ENCODE measurements at places on chromosomes 11 and 22. TPM values are rescaled to one million over a fixed set of nuclear protein-coding genes. Genes with fewer than 3 reads are reported as not detected.

- DNase-seq: no peak
Observed at GRCh38 chr22:19097518-19097917, 24.7 kb downstream of the DGCR2 start.

- no peak for DNase-seq
Observed at GRCh38 chr11:112971195-112971594, 10.0 kb downstream of the NCAM1 start.

- no peak for DNase-seq
Observed at GRCh38 chr11:113618360-113618759, 87.7 kb downstream of the TMPRSS5 start.

DNA sequence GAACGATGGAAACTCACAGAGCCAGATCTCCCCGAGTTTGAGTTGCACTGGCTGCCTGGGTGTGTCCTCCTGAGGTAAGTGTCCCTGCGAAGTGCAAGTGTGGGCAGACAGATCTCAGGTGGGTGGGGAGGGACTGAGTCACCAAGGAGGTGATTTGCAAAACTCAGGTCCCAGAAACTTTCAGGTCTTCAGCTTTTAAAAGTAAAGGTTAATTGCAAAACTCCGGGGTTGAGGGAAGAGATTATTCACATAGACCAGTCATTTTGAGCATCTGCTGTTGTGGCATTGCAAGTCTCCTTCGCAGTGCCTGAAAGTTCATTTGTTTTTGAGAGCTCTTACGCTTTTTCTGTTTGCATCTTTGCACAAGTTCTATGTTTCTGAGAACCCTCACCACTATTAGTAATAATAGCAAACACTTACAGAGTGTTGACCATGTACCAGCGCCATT is 7.1 kb downstream of the CD44 start:
- DNase-seq: no peak

GRCh38 chr11:78541537-78541936 is 33.1 kb downstream of the NARS2 start:
- DNase-seq: no peak

DNA sequence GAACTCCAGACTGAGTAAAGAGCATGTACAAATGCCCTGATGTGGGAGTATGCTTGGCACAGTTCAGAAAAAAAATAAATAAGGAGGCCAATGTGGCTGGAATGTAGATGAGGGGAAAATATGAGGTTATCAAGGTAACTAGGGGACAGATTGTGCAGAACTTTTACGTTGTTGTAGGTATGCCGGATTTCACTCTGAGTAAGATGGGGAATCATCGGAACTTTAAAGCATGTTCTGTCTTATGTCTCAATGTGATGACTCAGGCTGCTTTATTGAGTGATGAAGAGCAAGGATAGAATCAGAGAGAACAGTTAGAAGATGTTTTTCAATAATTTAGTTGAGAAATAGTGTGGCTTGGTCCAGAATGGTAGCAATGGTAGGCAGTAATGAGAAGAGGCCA is 130.4 kb downstream of the C11orf87 start:
- no peak for DNase-seq

GRCh38 chr11:117750357-117750756 is 46.7 kb downstream of the DSCAML1 start:
- no peak for DNase-seq

The CDC42EP1 gene
- 38.5 TPM for total RNA-seq

DNA sequence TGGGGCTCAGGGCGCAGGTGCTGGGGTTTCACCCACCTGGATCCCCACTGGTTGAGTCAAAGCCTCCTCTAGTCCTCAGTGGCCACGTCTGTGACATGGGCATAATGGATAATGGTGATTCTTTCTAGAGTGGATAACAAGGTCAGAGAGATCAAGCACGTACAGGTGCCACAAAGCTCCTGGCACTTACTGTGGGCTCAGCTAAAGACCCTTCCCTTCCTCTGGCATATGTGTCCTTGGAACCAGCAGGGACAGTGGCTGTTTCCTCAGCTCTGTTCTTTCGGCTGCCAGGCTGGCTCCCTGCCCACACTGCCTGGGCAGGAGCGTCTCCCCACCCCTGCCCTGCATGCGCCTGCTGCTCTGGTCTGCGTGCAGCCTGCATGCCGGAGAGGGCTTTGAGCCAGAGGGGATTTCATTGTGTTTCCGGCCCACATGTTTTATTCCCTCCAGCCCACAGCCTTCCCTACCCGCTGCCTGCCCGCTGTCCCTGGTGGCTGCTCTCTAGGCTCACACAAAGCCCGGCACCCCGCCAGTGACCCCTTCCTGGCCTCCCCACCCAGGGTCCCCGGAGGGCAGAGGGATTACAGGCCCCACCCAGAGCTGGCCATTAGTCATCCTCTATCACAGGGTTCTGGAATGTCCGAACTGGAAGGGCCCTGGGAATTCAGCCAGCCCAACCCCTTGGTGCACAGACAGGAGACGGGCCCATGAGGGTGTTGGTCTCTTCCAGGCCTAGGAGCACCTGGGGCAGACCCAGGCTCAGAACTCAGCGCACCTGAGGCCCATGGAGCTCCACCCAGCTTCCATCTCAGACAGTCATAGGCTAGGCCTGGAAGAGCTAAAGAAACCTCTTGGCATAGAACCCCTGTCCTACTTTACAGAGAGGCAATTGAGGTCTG is 55.3 kb upstream of the GCAT start:
- DNase-seq: no peak

GRCh38 chr11:78226684-78227680 is 38.3 kb downstream of the USP35 start:
- no peak for DNase-seq

DNA sequence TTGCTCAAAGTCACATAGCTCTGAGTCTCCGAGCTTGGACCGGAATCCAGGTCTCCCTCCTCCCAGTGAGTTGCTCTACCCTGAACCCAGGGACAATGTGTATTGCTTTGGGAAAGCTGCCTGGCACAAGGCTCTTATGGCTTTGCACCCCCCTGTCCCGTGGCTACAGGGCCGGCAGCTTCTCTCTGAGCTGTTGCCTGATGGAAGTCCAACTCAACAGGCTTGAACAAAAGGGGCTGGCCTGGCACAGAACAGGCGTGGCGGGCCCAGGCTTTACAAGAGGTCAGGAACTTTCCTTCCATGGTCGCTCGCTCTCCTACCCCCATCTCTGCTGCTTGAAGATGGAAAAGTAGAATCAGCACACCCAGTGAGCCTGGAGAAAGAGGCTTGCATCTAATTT is 34.3 kb downstream of the MYEOV start:
- DNase-seq: peak; percentile 24

The RTN3 gene
- 93.2 TPM for total RNA-seq

- no peak for DNase-seq
Observed at GRCh38 chr11:12731841-12732336, 57.7 kb downstream of the TEAD1 start.

The PARVB gene
- 21.7 TPM for total RNA-seq

DNA sequence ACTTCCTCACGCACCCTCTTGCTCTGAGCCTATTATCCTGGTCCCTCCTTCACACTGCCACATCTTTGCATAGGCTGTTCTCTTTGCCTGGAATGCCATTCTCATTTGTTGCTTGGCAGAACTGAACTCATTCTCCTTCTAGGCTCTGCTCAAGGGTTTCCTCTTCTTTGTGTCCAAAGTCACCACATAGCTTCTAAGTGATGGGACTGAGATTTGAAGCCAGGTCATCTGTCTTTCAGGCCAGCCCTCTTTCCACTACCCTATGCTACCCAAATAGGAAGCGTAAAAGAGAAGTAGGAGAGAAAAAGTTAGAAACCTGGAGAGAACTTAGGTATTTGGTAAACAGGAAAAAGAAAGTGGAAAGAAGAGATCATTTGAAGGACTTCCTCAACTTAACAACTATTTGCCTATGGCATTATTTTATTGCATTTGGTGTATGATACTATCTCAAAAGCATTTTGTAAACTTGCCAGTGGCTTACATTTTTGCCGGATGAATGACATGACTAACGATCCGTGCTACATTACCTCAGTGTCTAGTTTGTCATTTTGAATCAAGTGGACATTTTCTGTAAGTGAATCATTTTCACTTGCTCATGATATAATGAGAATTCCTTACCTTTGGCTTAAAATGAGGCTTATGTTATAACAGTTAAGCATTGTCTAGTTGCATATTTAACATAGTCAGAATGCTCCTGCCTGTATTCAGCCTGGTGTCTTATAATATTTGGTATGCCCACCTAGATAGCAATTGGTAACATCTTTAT is 18.5 kb downstream of the NF2 start:
- DNase-seq: no peak

DNA sequence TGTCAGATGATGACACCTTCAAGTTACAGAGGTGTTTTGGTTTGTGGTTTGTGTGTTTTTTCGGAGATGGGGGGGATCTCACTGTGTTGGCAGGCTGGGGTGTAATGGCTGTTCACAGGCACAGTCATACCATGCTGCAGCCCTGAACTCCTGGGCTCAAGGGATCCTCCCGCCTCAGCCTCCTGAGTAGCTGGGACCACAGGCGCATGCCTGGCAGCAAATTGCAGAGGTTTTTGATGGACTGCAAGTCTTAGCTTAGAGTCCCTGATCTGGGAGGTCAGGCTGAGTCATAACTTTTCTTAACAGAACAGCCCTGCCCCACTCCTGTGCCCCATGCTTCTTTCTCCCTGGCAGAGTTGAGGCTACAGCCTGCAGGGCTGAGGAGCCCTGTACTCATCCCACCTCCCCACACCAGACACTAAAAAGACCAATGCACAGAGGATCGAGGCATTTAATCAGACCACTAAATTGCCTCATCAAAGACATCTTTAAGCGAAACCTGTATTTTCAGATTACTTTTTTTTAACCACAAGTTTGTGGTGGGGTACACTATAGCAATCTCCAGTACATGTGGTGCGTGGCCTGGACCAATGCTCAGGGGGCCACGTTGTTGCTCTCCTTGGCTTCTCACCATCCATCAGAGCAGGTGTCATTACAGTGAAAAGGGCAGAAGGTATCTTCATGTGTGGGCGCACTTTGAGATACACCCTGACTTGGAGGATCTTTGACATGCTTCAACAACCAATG is 17.1 kb upstream of the ADORA2A start:
- DNase-seq: no peak

DNA sequence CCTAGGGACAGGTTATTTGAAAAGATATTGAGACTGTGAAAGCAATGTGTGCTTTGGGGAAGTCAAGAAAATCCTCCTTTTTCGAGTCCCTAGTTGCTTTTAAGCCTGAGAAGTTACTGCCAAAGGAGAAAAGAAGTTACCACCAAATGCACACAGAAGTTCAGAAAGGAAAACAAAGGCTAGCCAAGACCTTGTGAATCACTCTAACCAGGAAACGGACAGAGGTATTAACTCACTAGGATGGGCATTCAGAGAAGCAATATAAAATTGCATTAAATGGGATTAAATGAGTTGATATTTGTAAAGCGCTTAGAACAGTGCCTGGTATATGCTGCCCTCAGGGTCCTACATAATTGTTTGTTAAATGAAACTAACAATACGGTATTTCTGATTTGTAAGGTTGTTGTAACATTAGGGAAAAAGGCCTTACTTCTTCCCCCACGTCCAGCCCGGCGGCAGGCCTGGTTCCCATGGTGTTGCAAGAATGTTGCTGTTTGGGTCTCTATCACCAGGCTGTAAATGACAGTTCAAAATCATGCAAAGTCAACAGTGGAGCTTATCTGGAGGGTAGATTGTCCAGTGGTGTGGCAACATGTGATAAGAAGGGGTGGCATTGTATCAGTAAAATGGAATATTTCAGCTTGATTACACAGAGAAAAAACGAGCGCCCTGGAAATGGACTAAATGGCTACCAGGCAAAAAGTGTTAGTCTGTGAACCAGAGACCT is 7.1 kb downstream of the TMA7B start:
- DNase-seq: no peak

The LRRC32 gene
- total RNA-seq: 37.9 TPM

- no peak for DNase-seq
Observed at GRCh38 chr11:110812086-110812733, 100.0 kb upstream of the ARHGAP20 start.

GRCh38 chr22:45929649-45930048 is 47.3 kb downstream of the WNT7B start:
- DNase-seq: no peak

The OR52B6 gene
- not detected for total RNA-seq

GRCh38 chr11:33557201-33557600 is 143.4 kb downstream of the C11orf91 start:
- no peak for DNase-seq

GRCh38 chr11:76728778-76729177 is 54.4 kb upstream of the TSKU start:
- no peak for DNase-seq

The MS4A6E gene
- not detected for total RNA-seq

GRCh38 chr11:46001448-46001914 is 79.0 kb downstream of the LARGE2 start:
- DNase-seq: no peak

The IGLL5 gene
- not detected for total RNA-seq

- DNase-seq: no peak
Observed at GRCh38 chr11:11810764-11811726, 30.7 kb upstream of the USP47 start.

Data from mesothelial cell of epicardium (in vitro differentiated cells).